ENCODE measurements at places on chromosomes 16 and 17.
A peak's percentile ranks its signal among the peaks of the same experiment; 100 is the strongest.

GRCh38 chr16:66426112-66427035 lies 721 bp upstream of the BEAN1 start:
- DNase-seq: no peak

DNA sequence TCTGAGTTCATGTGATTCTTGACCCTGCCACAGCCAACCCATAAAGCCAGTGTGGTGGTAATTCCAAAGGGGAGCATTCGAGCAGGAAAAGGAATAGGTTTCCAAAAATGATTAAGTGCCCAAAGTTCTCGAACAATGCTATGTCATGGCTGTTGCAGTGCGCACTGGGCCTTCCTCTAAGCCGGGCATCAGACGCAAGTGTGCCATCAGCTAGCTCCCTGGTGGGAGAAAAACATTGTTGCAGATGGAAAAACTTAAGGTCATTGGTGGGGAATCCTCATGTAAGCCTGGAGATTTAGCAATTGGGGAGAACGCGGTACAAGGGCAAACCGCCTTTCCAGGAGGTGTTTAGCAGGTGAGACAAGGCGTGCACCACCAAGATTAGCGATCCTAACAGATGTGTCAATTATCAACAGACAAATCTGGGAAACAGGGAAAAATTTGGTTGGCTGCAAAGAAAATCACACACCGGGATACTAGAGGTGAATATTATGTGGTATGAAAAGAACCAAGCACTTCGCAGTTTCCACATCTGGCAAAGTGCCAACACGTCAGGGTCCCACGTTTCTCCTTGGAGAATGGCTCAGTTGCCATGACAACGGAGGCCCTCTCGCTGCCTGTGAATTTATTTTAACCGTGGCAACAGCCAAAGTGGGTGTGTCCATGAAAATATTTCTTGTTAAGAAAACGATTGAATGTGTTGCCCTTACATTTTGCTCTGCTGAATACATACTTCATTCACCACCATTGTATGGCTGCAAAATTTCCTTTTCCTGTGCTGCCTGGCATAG lies 118.5 kb upstream of the CACNG5 start:
- no peak for DNase-seq

DNA sequence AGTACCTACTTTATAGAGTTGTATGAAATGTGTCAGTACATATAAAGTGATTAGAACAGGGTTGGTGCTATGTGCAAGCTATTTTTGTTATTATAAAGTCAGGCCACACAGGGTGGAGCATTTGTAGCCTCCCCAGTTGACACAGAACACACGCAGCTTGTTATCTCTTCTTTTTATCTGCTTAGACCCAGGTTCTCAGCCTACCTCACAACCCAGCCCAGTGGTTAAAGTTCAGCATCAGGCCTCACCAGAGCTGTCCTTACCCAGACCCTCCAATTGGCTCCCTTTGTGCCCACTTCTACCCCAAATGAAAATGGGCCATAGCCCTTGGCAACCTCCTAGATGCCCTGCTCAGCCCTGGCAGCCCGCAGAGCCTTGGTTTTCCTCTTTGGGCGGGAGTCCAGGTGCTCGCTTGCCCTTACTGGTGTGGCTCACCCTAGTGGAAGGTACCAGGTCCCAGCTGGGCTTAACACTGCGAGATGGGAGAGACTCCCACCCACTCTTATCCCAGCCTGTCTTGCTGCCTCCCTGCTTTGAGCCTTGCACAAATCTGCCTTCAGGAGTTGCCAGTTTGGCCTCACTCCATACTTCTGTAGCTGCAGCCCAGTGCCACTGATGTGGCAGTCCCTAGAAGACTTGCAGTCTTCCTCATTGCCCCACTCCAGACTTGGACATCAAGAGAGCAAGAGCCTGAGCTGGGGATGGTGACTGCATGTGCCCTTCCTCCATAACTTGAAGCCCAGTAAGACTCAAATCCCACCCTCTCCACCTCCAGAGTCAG lies 1.1 kb upstream of the PIGS start:
- DNase-seq: no peak

GRCh38 chr16:12798846-12799245 lies 4.8 kb downstream of the CPPED1 start:
- DNase-seq: peak; percentile 69

DNA sequence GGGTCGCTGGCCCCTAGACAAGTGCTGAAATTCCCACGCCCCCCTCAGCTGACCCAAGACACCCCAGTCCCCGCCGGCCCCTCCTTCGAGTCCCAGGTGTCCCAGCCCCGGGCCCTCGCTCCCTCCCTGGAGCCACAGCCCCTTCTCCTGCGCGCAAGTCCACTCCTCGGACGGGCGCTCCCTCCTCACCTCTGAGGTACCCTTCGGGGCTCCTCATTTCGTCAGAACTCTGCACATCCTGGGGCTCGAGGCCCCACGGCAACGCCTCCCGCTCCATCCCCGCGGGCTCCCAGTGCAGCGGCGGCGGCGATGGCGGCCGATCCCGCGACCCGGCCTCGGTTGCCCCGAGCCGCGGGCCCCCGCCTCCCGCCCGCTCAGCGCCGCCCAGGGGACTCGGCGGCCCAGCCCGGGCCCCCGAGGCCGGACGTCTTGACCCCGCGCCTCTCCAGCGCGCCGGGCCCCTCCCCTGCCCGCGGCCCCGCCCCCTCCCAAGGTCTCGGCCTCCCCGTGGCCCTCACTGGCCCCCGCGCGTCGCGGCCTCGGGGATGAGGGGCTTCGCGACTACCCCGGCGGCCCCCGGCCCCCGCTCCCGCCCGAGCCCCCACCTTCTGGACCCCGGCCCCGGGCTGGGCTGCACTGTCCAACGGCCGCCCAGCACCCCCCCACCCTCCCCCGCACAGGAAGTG lies at the start of gene ZNF768:
TSS of gene ZNF768 (minus strand) at position 430 of the 686 bp plus-strand sequence. CDS start at position 277, 153 bp downstream.
- DNase-seq: peak; percentile 45

- peak; percentile 48 for DNase-seq
These were observed 22.8 kb downstream of the ANKFN1 start for GRCh38 chr17:56176091-56176490.

DNA sequence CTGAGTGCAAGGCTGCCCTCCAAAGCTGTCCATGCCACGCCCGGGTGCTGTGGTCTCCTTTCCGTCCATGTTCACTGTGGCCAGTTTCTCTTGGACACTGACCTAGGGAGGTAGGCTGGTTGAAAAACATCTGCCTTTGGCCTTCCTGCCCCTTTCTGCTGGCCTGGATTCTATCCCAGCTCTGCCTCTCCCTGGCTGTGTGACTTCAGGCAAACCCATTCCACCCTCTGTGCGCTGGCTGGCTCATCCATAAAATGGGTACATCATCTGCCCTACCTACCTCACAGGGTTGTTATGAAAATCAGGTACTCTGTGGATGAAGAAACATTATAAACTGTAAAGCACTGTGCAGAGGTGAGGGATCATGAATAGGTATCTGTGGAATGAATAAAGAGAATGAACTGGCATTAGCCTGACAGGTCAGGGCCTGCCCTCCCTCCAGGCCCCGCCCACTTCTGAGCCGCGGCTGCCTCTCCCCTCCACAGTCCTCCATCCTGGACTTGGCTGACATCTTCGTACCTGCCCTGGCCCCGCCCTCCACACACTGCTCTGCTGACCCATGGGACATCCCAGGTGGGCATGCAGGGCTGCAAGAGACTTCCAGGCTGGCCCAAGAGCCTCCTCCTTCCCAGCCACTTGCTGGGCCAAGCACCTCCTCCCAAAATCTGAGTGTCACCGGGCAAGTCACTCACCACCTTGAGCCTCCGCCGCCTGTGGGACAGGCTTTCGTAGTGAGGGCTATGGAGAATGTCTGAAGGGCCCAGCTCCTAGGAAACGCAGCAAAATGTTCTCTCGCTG lies 7.0 kb upstream of the SPATA20 start:
- no peak for DNase-seq

DNA sequence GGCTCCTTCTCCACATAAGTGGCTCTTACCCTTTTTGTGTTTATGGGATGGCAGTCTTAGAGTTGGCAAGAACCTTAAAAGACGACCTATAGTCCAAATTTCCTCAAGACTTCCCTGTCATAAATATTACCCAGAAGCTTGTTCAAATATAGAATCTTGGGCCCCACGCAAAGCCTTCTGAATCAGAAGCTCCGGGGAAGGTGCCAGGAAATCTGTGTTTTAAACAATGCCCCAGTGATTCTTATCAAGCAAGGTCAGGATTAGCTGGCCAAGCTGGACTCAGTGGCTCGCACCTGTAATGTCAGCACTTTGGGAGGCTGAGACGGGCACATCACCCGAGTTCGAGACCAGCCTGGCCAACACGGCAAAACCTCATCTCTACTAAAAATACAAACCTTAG lies 85.7 kb downstream of the TIMM22 start:
- DNase-seq: no peak

DNA sequence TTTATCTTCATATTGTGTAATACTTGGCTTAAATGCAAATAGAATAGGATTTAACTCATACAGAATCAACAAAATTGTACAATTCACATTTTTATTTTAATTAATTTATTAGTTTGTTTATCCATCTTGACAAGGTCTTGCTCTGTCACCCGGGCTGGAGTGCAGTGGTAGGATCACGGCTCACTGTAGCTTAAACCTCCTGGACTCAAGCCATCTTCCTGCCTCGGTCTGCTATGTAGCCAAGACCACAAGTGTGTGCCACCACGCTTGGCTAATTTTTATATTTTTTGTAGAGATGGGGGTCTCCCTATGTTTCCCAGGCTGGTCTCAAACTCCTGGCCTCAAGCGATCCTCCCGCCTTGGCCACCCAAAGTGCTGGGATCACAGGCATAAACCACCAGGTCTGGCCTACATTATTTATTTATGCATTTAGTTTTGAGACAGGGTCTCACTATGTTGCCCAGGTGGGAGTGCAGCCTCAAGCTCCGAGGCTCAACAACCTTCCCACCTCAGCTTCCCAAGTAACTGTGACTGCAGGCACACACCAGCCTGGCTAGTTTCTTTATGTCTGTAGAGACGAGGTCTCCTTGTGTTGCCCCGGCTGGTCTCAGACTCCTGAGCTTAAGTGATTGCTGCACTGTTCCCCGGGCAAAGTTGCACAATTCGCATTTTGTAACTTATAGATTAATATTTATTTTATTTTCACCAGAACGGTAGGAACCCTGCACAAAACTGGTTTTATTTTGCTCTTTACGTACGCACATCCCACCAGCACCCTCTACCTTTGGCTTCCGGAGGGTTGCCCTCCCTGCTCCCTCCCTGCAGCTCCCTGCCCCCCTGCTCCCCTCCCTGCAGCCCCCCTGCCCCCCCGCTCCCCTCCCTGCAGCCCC lies 4.9 kb downstream of the DPEP1 start:
- DNase-seq: no peak

DNA sequence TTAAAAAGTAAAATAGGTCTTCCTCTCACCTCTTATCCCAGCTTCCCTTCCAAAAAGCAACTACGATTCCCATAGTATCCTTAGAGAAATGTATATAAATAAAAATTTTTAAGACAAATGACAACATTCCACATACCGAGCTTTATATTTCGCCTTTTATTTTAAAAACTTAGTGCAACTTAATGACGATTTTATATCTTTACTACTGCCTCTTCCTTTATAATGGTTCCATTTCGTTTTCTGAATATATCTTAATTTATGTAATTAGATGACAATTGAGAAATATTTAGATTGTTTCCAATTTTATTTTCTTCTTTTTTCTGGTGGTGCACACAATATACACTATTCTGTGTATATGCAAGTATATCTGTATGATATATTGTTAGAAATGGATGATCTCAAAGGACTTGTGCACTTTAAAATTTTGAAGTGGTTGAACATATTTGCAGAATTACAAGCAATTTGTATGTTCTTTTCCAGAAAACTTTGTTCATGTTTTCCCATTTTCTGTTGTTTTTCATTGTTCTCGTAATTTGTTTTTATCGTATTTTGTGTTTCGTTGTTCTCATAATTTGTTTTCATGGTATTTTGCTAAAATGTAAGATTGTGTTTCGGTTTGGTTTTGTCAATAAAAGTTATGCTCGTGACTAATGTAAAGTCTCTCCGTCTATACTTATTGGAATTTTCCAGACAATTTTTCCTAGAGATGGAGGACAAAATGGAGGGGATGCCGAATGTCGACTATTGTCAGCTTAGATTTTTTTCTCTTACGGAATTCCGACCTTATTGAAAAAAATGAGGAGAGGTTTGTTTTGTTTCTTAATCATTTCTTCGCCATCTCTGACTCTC lies 20.4 kb upstream of the HOXB13 start:
- DNase-seq: no peak

GRCh38 chr16:65463652-65464260 lies 341.9 kb upstream of the CDH11 start:
- no peak for DNase-seq

GRCh38 chr17:9907131-9907530 lies 2.1 kb upstream of the RCVRN start:
- DNase-seq: no peak

Measured in renal pelvis (tissue), 12 donors.